Naive thymus-derived CD8-positive, alpha-beta T cell (primary cell): ENCODE measurements at places on chromosomes 1 and 21.

- no peak overlapping the region for H3K4me3 ChIP-seq
- no peaks in the 10 kb centered on the region for H3K4me1 ChIP-seq
- H3K27ac ChIP-seq, result no peak overlapping the region
- DNase-seq, result no peak
Measured at GRCh38 chr1:21229246-21230000, 52.7 kb upstream of the EIF4G3 start.

DNA sequence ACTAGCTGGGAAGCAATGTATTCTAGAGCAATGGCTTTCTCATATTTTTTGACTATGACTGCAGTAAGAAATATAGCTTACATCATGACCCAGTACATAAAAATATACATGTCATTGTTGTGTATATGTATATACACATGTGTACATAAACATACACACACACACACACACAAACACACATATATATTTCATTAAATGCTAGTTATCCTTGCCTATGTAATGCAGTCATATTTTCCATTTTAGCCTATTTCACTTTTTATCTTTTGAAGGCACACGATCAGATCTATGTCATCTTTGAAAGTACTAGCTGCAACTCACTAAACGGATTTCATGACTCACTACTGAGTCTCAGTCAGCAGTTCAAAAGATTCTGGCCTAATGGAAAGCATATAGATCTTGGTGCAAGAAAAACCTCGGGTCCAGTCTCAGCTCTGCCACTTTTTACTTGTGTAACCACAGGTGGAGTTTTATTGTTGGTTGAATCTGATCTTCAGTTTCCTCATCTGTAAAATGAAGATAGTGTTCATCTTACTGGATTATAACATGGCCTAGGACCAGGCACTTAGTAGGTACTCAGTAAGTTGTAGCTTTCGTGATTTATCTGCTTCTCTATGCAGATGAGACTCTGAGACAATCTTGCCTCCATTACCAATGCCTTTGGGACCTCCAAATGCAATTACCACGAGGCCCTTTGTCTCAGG, 325.6 kb downstream of the RRAGC start:
- no peaks in the 10 kb centered on the region for H3K4me1 ChIP-seq
- no peaks in the 10 kb centered on the region for H3K27me3 ChIP-seq
- no peak for DNase-seq
- no peak overlapping the region for H3K27ac ChIP-seq
- no peaks in the 10 kb centered on the region for H3K36me3 ChIP-seq
- no peak overlapping the region for H3K4me3 ChIP-seq

GRCh38 chr1:174872615-174873058, 127.1 kb upstream of the CACYBP start:
- peak overlapping the region; percentile 8 for H3K27ac ChIP-seq
- H3K27me3 ChIP-seq, result no peaks in the 10 kb centered on the region
- H3K36me3 ChIP-seq, result no peaks in the 10 kb centered on the region

- H3K27me3 ChIP-seq, result no peaks in the 10 kb centered on the region
- no peaks in the 10 kb centered on the region for H3K36me3 ChIP-seq
- H3K27ac ChIP-seq, result no peak overlapping the region
- no peaks in the 10 kb centered on the region for H3K4me1 ChIP-seq
Measured at GRCh38 chr1:248065071-248065470, 18.4 kb downstream of the OR2L3 start.

DNA sequence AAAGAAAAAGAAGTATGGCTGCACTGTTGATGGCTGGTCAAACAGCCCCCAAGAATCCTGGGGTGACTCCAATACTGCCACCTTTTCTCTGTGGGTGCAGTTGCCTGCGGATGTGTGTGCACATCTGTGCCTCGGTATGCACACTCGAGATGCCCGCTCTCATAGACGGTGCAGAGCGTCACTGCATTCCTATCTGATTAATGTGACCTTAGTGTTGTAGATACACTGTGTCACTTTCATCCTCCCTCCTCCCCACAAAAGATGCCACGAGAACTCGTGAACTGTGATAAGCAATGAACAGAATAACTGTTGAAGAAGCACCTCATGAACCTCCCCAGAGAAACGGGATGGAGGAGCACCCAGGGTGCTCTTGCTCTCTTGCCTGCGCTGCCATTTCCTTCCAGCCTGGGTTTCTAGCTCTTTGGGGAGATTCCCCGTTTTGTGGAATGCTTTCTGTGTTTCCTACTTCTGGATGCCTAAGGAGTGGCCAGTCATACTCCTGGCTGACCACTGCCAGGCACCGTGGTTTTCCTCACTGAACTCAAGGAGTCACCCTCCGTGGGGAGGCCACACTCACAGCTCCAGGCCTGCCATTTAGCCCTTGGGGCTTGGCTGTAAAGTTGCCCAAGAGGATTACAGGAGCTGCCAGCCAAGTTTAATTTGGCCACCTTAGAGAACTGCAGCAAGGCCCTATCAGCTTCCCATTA, 32.0 kb downstream of the NTPCR start:
- no peaks in the 10 kb centered on the region for H3K27me3 ChIP-seq
- H3K36me3 ChIP-seq, result peaks cover 18% of the 10 kb centered on the region

GRCh38 chr1:59116920-59117542, 179.9 kb upstream of the FGGY start:
- no peak for DNase-seq
- H3K27ac ChIP-seq, result no peak overlapping the region
- no peaks in the 10 kb centered on the region for H3K27me3 ChIP-seq
- H3K36me3 ChIP-seq, result no peaks in the 10 kb centered on the region
- H3K4me3 ChIP-seq, result no peak overlapping the region

GRCh38 chr1:176736015-176736414, 273.0 kb downstream of the PAPPA2 start:
- H3K36me3 ChIP-seq, result no peaks in the 10 kb centered on the region
- peaks cover 9% of the 10 kb centered on the region for H3K27me3 ChIP-seq
- no peak for DNase-seq
- no peak overlapping the region for H3K27ac ChIP-seq

DNA sequence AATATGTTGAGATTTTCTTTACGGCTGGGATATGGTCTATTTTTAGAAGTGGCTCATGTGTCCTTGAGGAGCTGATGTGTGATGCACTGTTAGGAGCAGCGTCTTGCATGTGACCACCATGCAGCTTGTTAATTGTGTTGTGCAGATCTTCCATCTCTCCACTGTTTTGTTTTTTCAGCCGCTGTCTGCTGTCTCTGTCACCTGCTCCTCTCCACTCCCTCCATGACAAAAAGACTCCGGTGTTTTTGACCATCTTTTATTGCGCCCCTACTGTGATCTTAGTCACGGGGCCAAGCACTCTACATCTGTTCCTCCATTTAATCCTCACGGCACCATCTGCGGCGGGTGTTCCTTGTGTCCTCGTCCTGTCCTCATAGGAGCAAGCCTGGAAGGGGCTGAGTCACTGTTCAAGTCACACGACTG, 51.8 kb downstream of the ADARB1 start:
- H3K4me3 ChIP-seq, result no peak overlapping the region
- H3K27ac ChIP-seq, result no peak overlapping the region
- H3K36me3 ChIP-seq, result no peaks in the 10 kb centered on the region
- no peaks in the 10 kb centered on the region for H3K27me3 ChIP-seq
- peaks cover 25% of the 10 kb centered on the region for H3K4me1 ChIP-seq
- no peak for DNase-seq

GRCh38 chr1:25020851-25021590, 90.9 kb upstream of the RUNX3 start:
- H3K4me3 ChIP-seq, result peak overlapping the region; percentile 56
- DNase-seq, result no peak
- H3K4me1 ChIP-seq, result peaks cover 87% of the 10 kb centered on the region
- H3K27ac ChIP-seq, result peak overlapping the region; percentile 92
